ENCODE measurements at places on chromosomes 4 and X.

DNA sequence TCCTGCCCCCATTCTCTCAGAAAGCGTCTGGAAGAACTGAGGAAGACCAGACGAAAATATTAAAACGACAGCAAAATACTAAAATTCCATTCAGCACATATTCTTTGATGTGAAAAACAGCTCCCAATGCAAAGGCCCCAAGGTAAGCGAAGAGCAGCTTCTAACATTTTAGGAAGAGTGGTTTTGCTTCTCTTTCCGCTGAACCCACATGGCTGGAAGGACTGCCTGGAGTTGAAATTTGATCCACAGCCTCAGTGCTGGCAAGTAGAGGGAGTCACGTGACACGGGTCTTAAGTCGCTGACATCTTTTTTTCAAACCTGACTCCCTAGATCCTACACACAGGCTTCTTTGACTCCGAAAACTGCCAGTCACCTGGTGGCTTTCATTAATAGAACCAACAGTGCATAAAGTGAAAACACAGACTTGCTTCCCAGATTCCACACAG is at the start of gene FAM13A:
Gene FAM13A, minus strand, starts transcription at position 233 of the 446 bp plus-strand sequence. Its CDS starts 221 bp downstream, at position 12.
- no peak for DNase-seq

DNA sequence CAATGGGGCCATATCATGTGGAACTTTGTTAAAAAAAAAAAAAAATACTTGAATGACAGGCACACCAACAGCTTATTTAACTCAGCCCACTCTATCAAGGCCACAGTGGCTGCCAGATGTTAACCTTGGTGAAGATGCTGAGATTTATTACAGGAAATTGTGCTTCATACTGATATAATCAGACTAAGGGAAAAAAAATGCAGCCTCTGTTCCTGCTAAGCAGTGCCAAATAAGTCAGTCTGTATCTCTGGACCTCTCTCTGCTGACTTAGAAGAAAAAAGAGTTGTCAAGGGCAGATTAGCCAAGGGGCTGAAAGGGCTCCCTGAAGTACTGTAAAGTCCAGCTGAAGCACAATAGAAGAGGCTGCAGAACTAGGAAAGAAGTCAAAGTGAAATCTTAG is 677.7 kb upstream of the HTR2C start:
- DNase-seq, result no peak

GRCh38 chr4:66926687-66927086 is 618.6 kb downstream of the CENPC start:
- no peak for DNase-seq

GRCh38 chr4:15675356-15675755 is 6.3 kb upstream of the FAM200B start:
- no peak for DNase-seq

- DNase-seq, result no peak
These were observed 168.8 kb upstream of the FAM47A start for GRCh38 chrX:34300871-34301270.

DNA sequence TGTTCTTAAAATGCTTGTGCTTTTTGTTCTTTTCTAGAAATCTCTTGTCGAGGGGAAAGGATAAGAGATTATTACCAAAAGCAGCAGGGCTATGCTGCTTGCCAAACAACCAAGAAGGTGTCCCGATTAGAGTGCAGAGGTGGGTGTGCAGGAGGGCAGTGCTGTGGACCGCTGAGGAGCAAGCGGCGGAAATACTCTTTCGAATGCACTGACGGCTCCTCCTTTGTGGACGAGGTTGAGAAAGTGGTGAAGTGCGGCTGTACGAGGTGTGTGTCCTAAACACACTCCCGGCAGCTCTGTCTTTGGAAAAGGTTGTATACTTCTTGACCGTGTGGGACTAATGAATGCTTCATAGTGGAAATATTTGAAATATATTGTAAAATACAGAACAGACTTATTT is 81.5 kb upstream of the PACRGL start:
- DNase-seq, result no peak

DNA sequence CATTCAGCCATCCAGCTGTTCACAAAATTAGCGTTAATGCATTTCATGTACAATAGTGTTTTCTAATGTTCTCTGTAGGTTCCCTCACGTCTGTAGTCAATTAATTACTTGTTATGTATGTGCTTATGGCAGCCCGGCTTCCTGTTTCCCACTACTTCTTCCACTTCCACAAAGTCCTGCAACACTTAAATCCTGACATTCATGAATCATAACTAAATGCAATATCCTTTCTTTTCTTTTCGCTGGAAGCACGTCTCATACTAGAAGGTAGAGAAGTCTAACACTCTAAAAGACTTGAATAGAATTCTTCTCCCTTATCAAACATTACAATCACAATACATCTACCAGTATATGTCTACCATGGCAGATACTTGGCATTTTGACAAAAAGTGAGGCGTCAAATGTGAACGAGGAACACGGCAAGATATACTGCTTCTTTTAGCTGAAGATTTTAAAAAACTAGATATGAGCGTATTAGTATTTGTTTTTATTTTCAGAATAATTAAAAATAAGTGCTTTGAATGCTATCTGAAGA is 239.0 kb upstream of the DIAPH2 start:
- DNase-seq, result no peak

DNA sequence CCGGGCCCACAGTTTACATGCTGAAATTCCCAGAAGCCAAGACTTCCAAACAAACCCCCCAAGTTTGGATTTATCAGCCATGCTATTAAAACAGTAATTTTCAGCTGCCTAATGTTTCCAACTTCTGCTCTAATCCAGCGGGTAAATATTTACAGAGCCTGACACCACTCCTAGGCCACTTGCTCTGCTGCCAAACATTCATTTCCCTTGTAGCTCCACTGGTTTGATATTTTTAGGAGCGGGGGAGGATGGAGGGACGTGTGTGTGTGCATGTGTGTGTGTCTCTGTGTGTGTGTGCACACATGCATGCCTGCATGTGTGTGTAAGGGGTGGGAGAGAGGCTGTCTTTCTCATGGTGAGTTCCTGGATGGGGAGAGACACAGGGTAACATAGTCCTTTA is 115.7 kb upstream of the PJA1 start:
- no peak for DNase-seq

DNA sequence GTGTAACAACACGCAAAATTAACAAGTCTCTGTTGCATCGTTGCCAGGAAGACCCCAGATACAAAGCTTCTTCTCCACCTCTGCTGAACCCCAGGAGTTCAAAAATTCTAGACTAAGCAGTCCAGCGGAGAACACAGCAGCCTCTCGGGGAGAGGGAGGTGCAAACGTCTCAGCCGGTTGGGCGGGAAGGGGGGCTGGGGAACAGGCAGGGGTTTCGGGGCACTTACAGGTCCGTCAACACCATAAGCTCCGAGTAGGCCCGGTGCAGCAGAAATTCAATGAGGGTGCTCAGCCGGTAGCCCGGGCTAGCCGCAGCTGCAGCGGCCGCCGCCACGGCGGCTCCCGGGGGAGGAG is 394 bp downstream of the MED14 start:
- DNase-seq, result peak; percentile 0

DNA sequence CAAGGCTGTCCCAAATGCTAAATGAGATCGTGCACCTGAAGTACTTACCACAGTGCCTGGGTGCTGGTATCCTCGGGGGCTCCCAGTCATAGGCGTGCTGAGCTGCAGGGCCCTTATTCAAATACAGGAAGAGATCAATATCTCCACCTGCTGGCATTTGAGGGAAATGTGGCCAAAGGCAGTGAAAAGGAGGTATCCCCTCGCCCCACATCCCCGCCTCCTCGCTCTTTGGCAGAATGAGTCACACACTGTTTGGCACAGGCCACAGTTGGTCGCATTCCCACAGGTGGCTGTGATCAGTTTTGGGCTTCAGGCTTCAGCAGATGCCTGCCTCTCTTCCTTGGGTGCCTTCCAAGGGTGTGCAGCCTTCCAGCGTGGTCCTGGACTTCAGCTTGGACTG is 28.4 kb downstream of the ZNF185 start:
- DNase-seq, result no peak
